Inflammatory macrophage (primary cell): ENCODE measurements at places on chromosomes 12 and 14.

DNA sequence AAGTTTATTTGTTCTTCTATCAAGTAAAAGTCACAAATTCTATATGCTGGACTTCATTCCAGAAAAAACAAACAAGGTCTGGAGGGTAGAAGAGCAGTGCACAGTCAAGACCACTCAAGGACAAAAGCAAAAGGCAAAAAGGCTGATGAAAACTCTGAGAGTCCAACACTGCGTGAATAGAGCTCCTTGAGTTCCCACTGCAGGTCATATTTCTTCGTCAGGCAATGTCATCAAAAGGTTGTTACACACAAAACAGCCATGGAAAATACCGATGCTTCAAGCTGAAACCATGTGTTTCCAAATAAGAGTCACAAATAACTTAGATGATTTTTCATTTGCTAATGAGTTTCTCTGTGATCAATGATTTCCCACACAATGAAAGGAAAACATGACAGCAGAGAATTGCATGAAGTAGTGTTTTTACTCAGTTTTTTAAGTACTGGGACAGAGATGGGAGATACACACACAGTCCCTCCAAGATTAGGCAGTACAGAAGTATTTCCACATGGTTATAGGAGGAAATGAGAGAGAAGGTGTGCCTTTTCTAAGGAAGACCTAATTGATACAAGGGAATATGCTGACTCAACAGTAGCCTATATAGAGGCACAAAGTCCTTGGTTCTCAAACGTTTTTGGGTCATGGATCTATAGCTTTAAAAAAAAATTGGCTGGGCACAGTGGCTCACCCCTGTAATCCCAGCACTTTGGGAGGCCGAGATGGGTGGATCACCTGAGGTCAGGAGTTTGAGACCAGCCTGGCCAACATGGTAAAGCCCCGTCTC, 177.7 kb downstream of the MED13L start:
- DNase-seq: no peak

DNA sequence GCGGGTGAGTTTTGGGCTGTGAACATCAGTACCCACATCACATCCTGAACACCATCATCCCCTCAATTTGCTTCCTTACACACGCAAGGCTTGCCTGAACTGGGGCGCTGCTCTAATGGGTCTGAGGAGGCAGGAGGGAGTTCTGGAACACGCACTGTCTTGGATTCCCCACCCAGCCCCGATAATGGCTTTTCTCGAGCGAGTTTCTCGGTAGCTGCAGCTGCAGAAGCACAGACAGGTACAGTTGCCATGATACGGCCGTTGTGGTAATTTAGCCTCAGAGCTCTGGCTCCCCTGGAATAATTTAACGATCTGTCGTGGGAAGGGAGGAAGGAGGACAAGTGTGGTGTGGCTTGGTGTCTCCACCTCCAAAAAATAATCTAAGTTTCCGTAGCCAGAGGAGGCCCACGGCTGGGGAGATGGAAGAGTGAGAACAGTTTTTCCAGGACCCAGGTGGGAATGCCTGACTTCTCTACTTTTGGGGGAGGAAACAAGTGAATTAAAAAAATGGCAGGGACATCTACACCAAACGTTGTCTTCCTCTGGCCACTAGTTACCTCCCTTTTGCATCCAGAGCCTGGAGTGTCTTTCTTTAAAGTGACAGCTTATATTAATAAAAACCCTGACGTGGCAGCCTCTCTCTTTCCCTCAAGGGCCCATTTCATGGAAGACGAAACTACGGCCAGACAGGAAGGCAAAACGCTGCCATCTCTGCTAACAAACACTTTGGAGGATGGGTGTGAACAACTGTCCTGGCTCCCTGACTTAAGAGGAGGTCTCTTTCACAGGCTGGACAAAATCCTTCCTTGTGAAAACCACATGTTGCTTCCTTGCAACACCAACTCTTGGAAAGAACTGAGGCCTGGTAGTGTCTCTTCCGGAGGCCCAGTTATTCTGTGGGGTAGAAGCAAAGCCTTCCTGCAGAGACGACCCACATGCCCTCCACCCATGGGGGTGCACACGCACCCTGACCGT, 84.8 kb downstream of the RBM19 start:
- no peak for DNase-seq

- no peak for DNase-seq
Measured at GRCh38 chr14:33370426-33370825, 431.7 kb downstream of the NPAS3 start.

DNA sequence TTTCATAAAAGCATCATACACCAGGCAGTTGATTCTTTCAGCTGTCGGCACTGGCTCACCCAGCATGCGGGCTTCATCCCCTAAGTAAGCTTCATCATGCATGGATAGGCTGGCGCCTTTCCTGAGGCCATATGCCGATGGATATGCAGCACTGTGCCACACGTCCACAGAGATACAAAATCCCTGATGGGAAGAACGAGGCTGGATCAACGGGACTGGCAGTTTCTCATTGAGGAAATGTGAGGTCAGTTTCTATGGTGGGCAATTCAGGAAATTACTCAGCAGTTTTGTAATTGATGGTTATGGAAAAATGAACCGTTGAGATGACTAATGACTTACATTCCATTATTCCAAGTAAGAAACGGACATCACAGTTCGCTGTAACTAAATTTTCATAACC, 453.8 kb downstream of the TMEM121 start:
- no peak for DNase-seq

DNA sequence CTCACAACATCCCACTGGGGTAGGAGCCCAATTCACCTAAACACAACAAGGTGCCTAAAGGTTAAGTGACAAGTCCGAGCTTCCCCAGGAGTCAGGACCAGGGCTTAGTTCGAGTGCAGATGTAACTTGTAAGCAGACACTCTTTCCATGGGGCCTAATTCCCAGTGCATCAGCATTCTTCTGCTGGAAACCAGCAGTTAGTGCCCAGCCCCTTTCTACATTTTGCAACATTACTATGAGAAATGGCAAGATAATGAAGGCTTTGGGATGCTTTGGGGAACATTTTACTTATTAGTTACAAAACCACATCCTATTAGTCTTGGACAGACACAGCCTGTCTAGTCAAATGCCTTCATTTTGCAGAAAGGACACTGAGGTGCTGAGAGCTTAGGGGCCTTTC, 179.8 kb downstream of the CALM1 start:
- no peak for DNase-seq

DNA sequence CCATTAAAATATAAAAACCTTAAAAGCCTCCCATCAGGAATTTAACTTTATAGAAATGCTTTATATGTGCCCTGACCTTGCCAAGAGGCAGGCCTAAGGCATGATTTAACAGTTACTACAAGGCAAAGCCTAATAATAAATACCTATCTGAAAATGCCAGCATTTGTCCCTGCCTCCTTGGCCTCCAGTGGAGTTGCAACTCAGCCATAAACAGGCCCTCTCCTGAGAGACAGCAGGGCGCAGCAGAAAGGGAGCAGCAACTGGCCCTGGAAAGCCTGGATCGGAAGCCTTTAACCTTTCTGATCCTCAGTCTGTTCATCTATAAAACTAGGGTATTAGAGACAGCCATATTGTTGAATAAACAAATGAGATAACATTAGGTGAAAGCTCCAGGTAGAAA, 324.4 kb downstream of the PAWR start:
- no peak for DNase-seq

GRCh38 chr14:75738192-75738591, 77.1 kb downstream of the TTLL5 start:
- DNase-seq: no peak

DNA sequence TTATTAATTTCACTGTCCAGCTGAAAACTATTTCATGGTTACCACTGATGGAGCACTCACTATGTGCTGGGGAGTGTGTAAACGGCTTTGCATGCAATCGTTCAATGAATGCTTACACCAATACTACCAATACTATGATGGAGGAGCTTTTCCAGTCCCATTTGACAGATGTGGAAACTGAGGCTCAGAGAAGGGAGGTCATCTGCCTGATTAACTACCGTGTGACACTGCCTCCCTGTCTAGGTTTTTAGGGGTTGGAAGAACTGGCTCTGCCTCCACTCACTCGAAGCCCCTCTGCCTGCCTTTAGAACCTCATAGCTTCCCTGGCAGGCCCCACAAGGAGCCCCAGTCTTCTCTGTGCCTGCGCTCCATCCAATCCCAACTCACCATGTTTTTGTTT, 11.9 kb downstream of the MSI1 start:
- no peak for DNase-seq

- DNase-seq: peak; percentile 57
Measured at GRCh38 chr14:61113561-61114225, 132.6 kb downstream of the SLC38A6 start.

DNA sequence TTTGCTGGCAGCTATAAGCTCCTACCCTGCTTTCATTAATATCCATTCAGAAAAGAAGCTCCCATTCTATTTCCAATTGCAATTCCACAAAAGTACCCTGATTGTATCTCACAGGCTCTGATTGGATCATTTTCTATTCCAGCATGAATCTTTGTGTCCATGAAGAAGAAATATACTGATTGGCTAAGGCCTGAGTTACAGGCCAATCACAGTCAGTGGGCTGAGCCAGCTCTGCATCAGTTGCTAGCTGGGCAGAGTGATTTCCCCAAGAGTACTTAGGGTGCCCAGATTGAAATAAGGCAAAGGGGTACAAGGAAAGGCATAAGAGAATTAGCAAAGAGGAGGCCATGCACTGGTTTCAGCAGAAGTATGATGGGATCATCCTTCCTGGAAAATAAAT, 14.4 kb downstream of the ART4 start:
- peak; percentile 24 for DNase-seq

DNA sequence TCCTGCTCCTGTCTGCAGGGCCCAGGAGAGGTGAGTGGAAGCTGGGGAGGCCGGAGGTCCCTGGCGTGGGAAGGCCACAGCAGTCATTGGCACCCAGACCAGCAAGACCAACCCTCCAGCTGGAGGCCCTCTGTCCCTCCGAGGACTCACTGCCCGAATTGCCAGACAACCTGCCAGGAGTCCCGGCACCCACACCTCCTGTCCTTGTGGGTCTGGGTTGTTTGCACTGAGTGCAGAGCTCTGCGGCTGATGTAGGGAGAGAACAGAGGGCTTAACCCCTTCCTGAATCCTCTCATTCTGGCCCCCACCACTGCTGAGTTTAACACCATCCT, 204.9 kb downstream of the KIF26A start:
- DNase-seq: no peak

GRCh38 chr14:59318908-59319307, 130.4 kb downstream of the DAAM1 start:
- no peak for DNase-seq

DNA sequence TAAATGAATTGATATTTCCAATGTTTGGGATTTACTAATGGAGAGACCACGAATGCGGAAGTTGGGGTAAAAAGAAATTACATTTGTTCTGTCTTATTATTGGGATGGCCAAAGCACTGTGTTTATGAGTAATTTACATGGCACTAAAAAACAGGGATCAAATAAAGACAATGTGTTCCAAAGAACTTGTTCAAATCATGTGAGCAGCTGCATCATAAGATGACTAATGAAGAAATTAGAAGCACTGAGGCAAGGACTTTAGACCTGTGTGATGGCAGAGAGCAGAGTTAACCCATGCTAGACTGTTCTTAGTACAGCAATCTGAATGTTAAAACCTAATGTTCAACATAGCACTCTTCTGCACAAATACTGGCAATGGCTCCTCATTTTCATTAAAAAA, 34.3 kb upstream of the DCN start:
- DNase-seq: no peak

DNA sequence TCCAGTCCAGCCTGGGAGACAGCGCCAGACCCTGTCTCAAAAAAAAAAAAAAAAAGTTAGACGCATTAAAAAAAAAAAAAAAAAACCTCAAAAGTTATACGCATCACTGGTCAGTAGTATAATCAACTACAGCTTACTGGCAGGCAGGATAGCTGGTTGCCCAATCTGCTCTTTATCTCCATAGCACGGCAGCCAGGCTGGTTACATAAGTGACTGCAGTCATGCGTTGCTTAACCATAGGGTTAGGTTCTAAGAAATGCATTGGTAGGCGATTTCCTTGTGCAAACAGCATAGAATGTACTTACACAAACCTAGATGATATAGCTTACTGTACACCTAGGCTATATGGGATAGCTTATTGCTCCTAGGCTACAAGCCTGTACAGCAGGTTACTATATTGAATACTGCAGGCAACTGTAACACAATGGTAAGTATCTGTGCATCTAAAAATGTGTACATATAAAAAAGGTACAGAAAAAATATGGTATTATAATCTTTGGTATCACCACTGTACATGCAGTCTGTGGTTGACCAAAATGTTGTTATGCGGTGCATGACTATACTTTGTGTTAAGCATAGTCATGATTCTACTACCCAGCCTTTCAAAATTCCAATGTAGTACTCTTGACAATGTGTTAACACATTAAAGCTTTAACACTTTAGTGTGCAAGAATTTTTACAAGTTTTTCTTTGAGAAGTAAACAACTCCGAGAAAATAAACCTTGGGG, 8.1 kb downstream of the L2HGDH start:
- DNase-seq: peak; percentile 93

GRCh38 chr12:22609501-22609900, 15.5 kb upstream of the ETNK1 start:
- DNase-seq: no peak

DNA sequence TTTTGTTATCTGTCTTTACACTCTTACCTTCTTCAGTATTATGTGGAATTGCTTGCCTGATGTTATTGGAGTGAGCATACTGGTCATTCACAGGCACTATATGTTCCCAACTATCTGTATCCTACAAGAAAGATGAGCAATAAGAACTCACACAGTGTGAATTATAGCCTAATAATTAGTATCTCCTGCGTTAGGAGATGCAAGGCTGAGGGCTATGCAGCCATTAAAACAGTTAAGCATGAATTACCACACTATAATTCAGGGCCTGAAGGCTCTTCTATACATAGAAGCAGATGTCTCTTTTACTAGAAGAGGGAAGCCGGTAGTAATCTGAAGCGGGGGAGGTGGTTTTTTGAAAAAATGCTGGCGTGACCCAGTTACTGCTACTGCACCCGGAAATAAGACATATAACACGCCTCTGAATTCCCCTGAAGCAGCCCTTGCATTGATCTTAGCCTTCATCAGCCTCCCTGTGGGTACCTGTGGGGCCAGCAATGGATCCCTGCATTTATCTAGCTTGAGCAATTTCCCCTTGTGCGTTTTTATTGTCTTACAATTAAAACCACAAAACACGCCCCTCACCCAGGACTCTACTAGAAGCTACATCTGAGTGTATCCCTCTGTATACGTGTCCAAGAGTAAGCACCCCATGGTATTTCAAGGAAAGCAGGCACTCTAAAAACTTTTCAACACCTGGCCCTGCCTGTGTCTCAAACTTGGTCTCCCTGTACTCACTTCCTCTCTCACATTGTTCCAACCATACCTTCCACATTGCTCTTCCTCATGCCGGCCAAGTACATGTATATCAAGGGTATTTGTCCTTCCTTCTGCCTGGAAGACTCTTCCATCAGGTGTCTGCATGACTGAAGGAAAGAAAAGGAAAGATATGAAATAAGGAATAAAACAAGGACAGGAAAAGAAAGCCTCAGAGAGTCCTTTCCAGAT, 210.9 kb upstream of the ARID2 start:
- peak; percentile 65 for DNase-seq

DNA sequence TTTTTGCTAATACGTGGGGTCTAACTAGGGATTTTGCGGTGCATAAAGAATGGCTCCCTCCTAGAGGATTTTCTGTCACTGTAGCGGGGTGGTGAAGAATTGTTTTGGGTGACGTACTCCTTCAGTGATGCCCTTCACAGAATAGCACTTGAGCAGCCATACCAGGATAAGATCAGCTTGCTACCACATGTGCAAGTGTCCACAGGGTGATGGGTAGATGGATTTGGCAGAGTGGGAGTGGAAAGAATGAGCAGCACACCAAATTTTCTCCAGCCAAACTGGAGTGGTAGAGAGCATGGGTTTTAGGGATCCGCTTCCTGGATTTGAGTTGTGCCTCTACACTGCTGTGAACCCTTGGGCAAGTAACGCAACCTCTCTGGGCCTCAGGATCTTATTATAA, 2.3 kb downstream of the TCP11L2 start:
- DNase-seq: no peak
